ENCODE measurements at places on chromosomes 12 and 14.

DNA sequence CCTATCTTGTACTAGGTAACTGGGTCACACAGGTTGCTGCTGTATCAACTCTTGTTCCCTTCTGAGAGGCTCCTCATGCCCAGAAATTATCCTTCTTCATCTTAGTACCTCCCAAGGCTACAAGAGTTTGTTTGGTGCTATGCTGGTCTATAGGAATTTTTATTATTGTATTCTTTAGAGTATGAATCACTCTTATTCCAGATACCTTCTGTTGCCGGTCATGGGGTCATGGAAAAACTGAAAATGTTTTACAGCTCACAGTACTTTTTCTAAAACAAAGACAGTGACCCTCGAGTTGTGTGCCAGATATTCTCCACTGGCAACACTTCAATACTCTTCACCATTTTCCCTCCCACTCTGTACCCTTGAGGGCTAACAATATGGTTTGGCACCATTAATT is 1598.0 kb upstream of the TMEM132C start:
- no peak for DNase-seq

- no peak for DNase-seq
Observed at GRCh38 chr14:26402126-26402525, 195.7 kb downstream of the NOVA1 start.

GRCh38 chr12:116137318-116137717 is 140.2 kb downstream of the MED13L start:
- DNase-seq, result no peak

- DNase-seq, result no peak
Observed at GRCh38 chr12:131105351-131105735, 151.6 kb downstream of the ADGRD1 start.

DNA sequence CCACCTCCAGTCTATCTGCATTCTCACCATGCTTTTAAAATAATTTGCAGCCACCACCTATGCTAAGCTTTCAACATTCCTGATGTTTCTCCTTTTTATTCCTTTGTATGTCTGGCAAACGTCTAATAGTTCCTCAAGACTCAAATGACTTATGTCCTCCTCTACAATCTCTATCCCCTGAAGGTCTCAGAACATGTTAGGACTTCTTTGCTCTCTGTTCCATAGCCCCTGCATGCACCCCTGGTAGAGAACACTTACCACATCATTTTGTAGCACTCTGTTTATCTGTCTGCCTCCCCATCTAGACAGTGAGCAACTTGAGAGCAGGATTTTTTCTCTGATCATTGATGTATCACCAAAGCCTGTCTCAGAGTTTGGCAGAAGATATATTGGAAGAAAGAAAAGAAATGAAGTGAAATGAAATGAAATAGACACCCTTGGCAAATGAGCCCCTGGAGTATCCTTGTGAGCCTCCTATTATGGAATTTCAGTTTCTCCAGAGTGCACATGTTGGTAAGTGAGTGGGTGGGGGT is 1231.2 kb upstream of the FLRT2 start:
- DNase-seq, result no peak

GRCh38 chr12:84056-84455 is 17.5 kb downstream of the IQSEC3 start:
- no peak for DNase-seq

- no peak for DNase-seq
Observed at GRCh38 chr14:21528381-21529348, 2.5 kb upstream of the SALL2 start.

- DNase-seq, result peak; percentile 48
Observed at GRCh38 chr14:71363946-71364925, 457.0 kb downstream of the PCNX1 start.

DNA sequence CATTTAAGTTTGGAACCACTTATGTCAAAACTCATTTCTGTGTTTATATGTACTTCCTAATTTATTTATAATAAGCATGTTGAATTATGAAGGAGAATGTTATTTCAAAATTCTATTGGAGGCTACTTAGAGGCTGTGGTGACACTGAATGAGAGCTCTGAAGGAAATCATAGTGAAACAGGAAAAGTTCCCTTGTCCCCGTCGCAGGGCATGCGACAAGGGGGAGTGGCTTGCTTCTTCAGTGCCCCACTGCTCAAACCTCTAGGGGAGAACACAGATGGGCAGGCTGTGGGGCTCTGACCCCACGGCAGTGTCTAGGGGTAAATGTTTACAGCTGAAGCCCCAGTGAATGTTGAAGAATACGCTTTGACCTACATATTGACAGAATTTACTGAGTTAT is 261.9 kb downstream of the RAD51B start:
- peak; percentile 28 for DNase-seq

- peak; percentile 70 for DNase-seq
Observed at GRCh38 chr12:110585231-110585799, 2.2 kb upstream of the PPTC7 start.

- peak; percentile 26 for DNase-seq
Observed at GRCh38 chr12:45827974-45828373, 98.5 kb downstream of the ARID2 start.

DNA sequence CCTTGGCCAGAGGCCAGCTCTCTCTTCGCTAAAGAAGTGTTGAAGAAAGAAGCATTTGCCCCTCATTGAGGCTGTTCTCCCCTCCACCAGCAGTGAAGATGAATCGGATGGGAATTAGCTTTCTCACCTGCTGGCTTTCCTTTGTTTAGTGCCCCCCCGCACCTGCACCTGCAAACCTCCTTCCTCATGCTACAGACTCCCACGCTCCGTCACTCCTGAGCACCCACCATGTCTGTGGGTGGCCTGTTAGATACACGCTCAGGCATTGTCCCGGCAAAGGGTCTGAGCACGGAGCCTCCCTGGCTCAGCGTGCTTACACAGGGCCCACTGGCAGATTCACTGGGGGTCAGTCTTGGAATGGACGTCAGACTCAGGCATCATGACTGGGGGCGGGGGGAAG is 121.6 kb downstream of the GLT1D1 start:
- no peak for DNase-seq

DNA sequence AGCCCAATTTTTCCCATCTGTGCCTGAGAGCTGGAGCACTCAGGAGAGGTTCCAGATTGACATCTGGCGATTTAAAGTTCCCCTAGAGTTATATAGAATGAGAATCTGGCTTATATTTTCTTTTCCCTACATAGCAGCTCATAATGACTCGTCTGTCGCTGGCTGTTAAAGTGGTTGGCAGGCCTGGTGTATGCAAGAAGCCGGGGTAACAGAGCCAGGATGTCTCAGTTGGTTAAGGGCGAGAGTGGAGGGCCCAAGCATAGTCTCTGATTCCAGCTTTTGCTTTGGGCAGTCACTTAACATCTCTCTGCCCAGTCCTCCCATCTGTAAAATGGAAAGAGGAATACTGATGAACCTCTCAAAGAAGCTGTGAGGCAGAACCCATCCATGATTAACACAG is 751.6 kb downstream of the NOVA1 start:
- DNase-seq, result no peak

DNA sequence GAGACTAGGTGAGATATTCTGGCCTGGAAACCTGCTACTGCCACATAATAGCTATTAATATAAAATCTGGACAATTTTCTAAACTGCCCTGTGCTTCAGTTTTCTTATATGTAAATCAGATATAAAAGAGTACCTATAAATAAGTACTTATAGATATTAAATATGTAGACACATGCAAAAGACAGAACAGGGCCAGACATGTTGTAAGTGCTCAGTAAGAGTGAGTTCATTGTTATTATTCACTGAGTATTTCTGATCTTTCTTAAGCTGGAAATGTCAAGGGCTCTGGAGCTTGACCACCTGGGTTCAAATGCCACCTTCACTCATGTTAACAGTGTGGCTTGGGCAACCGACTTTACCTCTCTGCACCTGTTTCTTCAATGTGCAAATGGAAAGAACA is 179.8 kb downstream of the GALC start:
- no peak for DNase-seq

DNA sequence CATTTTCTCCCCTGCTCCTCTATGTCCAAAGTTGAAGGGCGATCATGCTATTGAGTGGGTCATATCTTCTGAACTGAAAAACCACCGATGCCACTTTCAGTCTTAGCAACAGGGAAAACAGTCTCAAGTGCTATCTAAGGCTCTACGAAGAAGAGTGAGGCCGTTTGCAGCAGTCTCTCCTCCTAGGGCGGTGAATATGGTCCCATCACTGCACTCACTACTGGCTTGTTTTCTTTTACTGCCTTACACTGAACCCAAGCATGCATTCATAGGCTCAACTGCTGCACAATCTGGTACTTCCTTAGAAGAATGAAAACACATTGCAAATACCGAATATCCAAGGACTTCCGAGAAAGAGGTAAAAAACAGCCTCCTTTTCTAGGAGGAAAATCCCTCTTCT is 92.1 kb downstream of the DNAH10 start:
- DNase-seq, result no peak

DNA sequence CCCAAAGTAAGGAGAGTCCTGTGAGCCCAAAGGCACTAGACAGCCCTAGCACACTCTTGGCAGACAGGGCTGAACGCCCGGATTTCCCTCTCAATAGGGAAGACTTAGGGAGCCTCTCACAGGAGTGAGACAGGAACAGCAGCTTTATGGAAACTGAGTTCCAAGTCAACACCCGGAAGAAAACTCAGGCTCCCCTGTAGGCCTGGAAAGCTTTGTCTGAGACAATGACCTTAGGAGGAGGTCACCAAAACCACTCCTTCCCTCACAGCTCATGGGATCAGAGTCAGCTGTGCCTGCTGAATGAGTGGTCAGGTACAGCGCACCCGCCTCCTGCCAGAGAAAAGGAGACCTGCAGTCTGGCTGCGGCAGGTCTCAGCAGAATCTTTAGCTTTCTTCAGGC is 229.5 kb downstream of the CACNA1C start:
- DNase-seq, result no peak

- no peak for DNase-seq
Observed at GRCh38 chr12:130994821-130995375, 41.2 kb downstream of the ADGRD1 start.

DNA sequence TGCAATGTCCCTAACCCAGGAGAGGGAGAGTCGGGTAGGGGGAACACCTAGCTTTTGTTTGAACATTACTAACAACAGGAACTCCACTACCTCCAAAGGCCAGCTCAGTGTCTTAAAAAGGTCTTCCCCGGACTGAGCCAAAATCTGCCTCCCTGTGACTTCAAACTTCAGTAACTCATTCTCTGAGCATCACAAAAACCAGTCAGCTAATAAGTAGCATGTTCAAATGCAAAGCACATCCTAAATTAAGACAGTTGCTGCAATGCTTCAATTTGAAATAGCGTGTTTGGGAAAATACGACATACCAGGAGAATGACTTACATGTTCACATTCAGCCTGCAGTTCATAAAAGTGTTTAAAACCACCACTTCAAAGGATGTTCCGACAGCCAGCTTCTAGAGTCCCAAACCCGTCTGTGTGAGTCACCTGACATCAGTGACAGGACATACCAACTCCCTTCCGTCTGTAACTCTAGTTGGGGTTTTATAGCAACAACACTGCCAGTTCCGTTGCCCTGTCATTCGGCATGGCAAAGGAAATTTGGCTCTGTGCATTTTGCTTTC is 13.0 kb downstream of the ZFP36L1 start:
- DNase-seq, result no peak

- DNase-seq, result peak; percentile 53
Observed at GRCh38 chr14:103593577-103593976, 30.8 kb downstream of the COA8 start.

DNA sequence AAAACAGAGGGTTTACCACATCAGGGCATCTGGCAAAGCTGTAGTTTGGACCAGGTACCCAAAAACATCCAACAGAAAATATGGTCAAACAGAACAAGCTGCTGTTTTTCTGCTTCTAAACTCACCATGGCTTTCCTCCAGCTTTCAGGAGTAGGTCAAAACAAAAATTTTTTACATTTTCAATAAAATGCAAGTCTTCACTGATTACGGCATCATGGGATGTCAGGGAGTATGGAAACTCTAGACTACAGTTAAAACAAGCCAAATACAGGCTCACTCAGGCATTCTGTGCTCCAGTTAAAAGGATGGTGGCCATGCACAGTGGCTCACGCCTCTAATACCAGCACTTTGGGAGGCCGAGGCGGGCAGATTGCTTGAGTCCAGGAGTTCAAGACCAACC is 47.1 kb upstream of the PSMA6 start:
- DNase-seq, result no peak

- DNase-seq, result peak; percentile 71
Observed at GRCh38 chr12:112419297-112420133, 768 bp downstream of the PTPN11 start.

GRCh38 chr12:84702001-84702400 is 210.6 kb downstream of the SLC6A15 start:
- DNase-seq, result no peak

GRCh38 chr14:52338051-52338681 is 24.1 kb downstream of the PTGER2 start:
- no peak for DNase-seq

- DNase-seq, result peak; percentile 35
Observed at GRCh38 chr14:60116181-60116580, 24.5 kb downstream of the PCNX4 start.

DNA sequence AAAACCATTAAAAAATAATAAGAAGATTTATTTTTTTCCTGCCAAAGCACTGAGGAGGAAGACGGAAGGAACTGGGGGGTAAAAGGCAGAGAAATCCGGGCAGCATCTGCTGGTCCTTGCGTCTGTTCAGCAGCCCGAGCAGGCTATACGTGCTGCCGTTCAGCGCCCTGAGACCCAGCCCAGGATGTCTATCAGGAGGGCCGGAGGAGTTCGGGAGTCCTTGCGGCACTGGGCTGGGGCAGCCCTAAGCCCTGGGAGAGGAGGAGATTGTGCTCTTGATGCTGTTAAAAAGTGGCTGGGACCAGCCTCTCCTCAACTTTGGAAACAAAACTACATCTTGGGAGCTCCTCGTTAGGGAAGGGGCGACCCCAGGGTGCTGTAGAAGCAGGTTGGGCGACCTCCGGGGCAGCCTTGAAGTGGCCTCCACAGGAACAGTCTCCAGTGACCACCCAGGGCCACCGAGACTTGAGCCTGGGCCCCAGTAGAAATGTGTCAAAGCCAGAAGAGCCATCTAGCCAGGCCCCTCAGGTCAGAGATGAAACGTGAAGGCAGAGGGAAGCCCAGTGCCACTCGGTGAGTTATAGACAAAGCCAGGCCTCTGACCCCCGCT is 14.3 kb downstream of the PGF start:
- DNase-seq, result no peak

DNA sequence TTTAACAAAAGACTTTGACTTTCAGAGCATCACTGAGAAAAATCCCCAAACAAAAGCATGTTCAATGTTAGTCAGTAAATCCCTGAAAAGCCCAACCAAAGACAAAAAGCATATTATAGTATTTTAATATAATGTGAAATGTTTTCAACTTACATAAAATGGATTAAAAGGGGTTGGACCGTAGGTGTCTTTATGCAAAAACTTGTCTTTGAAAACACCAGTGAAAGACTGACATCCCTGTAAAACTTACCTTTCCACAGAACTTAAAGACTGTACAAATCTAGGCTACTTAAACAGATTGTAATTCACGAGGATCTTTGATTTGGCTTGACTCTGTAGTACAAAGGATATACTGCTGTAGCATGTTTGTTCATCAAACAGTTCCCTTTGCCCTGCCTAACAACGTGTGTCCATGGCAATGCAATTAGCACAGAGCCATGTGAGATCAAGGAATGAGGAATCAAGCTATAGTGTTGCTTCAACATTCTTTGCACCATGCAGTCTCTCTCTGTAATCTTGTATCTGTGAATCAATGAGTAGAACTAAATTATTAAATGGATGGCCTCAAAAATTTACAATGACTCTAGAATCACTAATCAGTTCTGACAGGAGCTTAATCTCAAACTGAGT is 138.5 kb upstream of the SYT1 start:
- DNase-seq, result peak; percentile 16
